GM12892 (cell line): ENCODE measurements at places on chromosomes 5 and 9.
A peak's percentile ranks its signal among the peaks of the same experiment; 100 is the strongest.

DNA sequence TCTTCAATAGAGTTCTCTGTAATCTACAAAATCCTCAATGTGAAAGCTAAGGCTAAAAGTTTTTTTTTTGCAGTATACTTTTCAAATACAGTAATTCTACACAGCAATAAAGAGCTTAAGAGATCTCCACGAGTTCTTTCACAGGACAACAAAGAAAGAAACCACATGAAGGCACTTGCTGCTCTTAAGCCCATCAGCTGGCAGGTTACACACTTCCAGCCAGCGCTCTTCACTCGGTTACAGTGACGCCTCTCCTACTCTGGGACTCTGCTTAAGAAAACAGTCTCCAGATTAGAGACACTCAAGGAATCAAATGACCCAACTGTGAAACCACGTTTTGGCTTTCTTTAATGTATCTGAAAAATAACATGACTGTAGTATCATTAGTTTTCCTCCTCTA lies 85.0 kb downstream of the ROR2 start:
- no peak for DNase-seq

DNA sequence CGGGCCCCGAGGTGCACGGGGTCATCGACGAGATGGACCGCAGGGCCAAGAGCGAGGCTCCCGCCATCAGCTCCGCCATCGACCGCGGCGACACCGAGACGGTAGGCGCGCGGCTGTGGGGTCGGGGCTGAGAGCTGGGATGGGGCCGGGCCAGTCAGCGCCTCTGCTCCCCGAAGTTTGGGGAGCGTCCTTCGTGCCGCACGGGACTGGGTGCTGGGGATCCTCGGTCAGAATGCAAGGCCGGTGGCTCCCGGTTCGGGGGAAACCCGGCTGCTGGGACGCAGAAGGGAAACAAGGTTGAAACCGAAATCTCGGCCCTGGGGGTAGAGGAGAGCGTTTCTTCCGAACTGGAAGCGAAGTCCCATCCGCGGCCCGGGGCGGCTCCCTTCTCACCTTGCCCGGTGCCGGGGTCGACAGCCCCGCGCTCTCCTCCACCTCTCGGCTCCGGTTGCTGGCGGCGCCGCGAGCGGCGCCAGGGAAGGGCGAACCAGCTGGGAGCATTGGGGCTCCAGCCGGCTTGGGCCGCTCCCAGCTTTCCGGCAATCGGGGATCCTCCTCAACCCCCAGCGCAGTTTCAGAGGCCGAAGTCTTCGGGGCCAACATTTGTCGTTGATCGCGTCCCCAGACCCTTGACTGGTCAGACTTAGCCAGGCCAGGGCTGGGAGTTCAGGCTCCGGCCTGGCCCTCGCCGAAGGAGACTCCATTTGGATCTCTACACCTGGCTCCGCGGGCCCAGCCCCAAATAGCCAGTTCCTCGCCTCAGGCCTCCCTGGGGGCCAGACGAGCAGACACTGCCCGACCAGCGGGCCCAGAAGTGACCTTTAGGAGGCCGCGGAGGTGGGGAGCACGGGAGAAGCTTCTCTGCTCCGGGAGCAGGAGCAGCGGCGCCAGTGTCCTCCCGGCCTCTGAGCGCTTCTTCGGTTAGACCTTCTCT lies 1.1 kb downstream of the LHX2 start:
- DNase-seq: no peak

DNA sequence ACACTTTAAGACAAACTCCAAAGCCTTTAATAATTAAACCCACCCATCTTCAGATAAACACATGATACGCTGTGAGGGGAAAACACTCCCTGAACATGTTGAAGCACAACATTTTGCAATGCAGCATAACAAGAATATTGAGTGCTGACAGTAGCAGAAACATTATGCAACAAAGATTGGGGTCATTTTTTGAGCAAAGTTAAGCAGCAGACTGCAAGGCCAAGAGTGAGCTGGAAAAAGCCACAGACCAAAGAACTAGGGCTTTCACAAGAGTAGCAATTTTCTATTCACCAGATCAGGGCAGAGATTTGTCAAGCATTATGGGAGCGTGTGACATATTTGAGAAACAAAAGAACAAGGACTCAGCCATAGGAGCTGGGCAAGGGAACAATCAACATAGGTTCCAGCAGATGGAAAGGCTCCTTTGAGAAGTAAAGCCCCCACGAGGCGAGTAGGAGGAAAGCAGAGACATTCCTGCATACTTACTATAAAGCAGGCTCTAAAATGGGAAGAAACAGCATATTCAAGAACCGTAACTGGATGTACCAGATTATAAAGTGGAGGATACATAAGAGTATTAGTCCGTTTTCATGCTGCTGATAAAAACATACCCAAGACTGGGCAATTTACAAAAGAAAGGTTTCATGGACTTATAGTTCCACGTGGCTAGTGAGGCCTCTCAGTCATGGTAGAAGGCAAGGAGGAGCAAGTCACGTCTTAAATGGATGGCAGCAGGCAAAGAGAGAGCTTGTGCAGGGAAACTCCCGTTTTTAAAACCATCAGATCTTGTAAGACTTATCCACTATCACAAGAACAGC lies 4.8 kb upstream of the TTC23L start:
- no peak for DNase-seq

DNA sequence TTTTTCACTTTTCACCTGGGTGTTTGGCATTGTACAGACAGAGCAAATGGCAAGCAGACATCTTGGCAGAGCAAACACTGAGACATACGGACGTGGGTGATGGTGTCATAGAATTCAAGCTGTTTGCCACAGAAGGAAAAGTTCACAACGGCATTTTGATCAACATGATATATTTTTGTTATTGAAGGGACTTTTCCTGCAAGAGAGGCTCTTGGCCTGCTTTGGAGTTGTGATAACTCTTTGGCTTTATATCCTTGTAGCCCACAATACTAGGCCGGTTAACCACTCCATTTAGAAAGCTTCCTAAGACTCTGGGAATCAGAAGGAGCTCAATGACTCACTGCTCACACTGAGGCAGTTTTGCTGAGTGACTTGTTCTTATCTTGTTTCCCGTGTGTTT lies 1038.3 kb downstream of the TLE1 start:
- DNase-seq: no peak

GRCh38 chr5:124289641-124290311 lies 456.7 kb downstream of the ZNF608 start:
- DNase-seq: no peak

- no peak for DNase-seq
Measured at GRCh38 chr5:154198611-154199230, 8.2 kb downstream of the GALNT10 start.

- peak; percentile 29 for DNase-seq
Measured at GRCh38 chr5:43555895-43556606, 826 bp downstream of the PAIP1 start.

- DNase-seq: no peak
Measured at GRCh38 chr5:103397739-103398581, 139.4 kb downstream of the MACIR start.
